ENCODE measurements at places on chromosomes 3 and 15.

GRCh38 chr15:44157679-44158078 lies 37.4 kb downstream of the FRMD5 start:
- no peak for DNase-seq

- no peak for DNase-seq
Observed at GRCh38 chr15:92000709-92001108, 147.2 kb downstream of the SLCO3A1 start.

DNA sequence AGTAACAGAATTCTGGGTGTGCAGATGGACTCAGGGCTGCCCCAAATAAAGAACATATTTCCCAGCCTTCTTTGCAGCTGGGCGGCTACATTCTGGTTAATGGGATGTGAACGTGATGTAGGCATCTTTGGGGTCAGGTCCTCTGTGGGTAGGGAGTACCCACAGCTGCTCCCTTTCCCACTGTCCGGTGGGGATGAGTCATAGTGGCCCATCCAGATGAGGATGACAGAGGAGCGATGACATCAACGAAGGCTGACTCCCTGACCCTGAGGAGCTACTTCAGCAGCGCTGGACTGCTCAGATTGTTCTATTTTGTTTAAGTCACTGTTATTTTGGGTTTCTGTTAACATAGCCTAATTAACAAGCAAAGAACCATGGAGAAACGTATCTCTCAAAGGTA lies 38.0 kb downstream of the SRPRB start:
- no peak for DNase-seq

DNA sequence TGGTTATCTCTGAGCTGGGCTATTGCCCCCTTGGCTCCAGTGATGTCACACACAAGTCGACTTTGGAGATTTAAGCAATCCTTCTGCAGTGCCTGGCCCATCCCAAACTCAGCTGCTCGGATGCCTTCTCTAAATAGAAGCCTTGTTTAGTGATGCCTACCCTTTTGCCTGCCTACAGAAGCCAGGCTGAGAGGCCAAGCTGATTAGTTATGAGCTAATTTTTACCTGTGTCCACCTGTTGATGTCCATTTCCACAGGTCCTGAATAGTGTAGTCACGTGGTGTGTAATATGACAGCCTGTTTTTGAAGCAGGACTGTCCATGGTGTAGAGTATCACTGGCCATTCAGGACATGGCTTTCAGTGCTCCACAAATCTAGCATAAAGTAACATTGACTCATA lies 45.5 kb downstream of the SSUH2 start:
- no peak for DNase-seq

GRCh38 chr3:32630266-32630665 lies 54.7 kb upstream of the CNOT10 start:
- no peak for DNase-seq

- no peak for DNase-seq
Observed at GRCh38 chr15:92883163-92883875, 16.8 kb upstream of the CHD2 start.

DNA sequence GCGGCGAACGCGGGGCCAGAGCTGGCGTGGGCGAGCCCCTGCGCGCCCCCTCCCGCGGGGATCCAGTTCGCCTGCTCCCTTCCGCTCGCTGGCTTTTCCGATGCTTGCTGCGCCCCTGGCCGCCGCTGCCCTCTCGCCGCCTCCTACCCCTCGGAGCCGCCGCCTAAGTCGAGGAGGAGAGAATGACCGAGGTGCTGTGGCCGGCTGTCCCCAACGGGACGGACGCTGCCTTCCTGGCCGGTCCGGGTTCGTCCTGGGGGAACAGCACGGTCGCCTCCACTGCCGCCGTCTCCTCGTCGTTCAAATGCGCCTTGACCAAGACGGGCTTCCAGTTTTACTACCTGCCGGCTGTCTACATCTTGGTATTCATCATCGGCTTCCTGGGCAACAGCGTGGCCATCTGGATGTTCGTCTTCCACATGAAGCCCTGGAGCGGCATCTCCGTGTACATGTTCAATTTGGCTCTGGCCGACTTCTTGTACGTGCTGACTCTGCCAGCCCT lies 721 bp downstream of the P2RY1 start:
- DNase-seq = peak; percentile 15

GRCh38 chr3:184479426-184480126 lies 82.0 kb upstream of the EPHB3 start:
- DNase-seq = no peak

GRCh38 chr15:37339437-37339836 lies 239.1 kb upstream of the MEIS2 start:
- DNase-seq = no peak

DNA sequence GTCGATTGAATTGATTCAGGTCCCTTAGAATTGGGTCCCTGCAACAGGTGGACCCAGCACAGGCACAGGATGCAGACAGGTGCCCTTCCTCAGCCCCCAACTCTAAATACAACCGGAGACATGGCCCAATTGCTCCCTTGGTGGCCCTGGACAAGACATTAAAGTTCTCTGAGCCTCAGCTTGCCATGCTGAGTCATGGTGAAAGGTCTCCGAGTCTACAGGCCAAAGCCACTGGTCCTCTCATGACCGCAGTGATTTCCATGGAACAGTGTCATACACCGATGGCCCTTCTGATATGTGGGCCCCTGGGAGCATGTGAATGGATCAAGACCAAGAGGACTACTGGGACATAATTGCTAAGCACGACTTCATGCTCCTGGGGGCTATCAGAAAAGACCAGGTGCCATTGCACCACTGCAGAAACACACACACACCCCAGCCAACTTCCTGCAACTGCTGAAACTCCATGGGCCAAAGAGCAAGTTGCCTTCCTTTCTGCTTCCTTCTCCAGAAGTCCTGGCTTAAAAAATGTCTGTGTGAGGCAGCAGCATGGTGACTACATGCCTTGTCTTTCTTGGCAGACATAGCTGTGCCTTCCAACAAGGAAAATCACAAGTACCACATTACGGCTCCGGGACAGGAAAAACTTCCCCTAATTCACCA lies 38.8 kb downstream of the TBC1D2B start:
- no peak for DNase-seq

- no peak for DNase-seq
Observed at GRCh38 chr15:73927476-73928240, 1.4 kb downstream of the LOXL1 start.

DNA sequence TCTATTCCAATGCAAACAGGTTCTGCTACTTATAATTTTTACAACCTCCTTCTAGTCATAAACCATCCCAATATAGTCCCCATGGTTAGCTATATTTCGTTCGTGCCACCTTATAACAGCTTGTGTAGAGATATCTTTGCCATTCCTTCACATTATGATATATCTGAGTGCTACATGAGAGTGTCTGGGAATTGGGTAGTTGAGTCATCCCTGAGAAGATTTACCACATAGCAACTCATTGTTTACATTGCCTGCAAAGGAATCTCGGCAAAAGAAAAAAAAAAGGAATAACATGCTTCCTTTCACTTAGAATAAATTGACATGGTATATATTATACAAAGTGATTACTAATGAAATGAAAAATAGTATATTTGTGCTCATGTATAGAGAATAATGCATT lies 86.0 kb upstream of the VGLL3 start:
- no peak for DNase-seq

- no peak for DNase-seq
Observed at GRCh38 chr15:67943475-67943874, 103.6 kb upstream of the RNU6-1 start.

DNA sequence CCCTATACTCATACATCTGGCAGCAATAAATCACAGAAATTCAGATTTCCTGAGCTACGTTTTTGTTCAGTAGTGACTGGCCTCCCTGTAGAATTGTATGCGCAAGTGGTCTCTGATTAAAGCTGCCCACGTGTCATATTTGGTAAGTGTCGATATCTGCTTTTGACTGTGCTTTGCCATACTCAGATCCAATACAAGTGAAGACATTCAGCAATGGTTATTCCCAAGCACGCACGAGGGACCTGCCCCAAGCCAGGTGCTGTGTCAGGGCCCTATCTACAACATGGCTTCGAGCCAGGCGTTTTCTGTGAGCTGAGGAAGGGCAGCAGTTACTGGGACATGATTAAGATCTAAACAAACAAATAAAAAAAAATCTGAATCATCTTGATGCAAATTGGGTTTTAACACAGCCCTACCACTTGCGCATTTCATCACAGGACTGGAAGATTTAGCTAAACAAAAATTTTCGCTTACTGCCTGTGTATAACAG lies 47.2 kb upstream of the ICE2 start:
- DNase-seq = no peak

- no peak for DNase-seq
Observed at GRCh38 chr15:66285533-66286280, 7.7 kb upstream of the DIS3L start.

DNA sequence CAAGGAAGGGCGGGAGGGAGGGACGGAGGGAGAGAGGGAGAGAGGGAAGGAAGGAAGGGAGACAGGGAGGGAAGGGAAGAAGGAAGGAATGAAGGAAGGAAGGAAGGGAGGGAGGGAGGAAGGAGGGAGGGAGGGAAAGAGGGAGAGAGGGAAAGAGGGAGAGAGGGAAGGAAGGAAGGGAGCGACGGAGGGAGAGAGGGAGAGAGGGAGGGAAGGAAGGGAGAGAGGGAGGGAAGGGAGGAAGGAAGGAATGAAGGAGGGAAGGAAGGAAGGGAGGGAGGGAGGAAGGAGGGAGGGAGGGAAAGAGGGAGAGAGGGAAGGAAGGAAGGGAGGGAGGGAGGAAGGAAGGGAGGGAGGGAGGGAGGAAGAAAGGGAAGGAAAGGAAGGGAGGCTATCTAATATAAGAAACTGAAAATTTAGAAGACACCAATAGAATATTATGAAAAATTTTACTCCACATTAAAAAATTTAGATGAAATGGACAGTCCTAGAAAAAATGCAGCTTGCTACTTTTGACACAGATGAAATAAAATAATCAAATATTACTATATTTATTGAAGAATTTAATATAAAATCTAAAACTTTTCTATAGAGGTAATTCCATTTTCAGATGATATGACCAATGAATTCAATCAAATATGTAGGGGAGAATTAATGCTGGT lies 280.3 kb upstream of the SLITRK3 start:
- no peak for DNase-seq

All from hindlimb muscle (tissue), 1 donor.